Left cardiac atrium (tissue), 4 donors: ENCODE measurements at places on chromosomes 2 and 18. TPM values are rescaled to one million over a fixed set of nuclear protein-coding genes. Genes with fewer than 3 reads are reported as not detected.

DNA sequence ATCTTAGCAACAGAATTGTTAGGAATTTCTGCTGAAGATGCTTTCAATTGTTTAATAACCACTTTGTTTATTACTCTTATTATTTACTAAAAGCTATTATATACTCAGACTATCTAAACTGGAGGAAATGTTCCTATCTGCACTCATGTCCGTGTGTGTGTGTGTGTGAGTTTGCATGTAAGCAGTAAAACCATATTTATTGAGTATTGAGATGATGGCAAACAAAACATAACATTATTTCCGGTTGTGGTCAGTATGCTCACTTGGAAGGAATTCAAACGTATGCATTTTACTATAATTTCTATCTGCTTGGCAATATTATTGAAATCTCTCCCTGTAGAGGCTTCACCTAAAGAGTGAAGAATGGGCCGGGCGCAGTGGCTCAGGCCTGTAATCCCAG is 43.0 kb upstream of the ZNF804A start:
- no peak for DNase-seq

DNA sequence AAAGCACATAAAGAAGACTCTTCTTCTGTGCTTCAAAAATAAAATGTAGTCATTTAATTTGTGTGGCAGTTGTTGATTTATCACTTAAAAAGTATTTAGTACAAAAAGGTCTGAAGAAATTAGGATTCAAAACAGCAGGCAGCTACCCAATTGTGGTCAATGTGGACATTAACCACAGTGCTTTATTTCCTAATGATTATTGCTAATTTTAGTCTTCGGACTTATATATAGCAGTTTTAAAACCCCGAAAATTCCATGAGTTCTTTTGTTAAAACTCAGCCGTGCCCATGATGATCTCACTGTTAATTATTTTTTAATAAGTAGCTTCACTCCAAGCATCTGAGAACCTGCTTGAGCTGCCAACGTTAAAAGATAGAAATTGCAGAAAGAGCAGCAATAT is 594.3 kb downstream of the STK39 start:
- no peak for DNase-seq

DNA sequence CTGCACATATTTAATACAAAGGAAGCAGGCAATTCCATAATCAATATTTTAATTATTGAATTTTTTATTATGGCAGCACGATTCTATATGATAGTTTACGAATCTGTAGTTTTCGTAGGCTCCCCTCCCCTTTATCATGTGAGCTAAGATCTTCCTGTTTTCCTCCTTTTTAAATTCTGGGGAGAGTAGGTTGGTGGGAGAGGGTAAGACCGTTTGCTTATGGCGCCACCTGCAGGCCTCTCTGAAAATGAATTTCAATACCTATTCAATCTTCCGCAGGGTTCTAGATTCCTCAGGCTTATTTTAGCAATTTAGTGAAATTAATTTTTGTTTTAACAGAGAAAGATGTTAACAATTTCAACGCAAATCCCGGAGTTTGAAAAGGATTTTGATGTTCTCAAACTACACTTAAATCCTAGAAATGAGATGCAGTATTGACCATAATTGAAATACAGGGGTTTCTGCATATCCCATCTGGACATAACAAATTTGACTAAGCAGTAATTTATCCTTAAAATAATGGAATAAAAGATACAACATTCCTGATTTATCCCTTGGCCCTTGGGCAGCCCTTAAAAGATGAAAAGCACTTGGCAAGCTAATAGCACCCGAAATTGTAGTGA is 12.8 kb upstream of the GBX2 start:
- peak; percentile 58 for DNase-seq

DNA sequence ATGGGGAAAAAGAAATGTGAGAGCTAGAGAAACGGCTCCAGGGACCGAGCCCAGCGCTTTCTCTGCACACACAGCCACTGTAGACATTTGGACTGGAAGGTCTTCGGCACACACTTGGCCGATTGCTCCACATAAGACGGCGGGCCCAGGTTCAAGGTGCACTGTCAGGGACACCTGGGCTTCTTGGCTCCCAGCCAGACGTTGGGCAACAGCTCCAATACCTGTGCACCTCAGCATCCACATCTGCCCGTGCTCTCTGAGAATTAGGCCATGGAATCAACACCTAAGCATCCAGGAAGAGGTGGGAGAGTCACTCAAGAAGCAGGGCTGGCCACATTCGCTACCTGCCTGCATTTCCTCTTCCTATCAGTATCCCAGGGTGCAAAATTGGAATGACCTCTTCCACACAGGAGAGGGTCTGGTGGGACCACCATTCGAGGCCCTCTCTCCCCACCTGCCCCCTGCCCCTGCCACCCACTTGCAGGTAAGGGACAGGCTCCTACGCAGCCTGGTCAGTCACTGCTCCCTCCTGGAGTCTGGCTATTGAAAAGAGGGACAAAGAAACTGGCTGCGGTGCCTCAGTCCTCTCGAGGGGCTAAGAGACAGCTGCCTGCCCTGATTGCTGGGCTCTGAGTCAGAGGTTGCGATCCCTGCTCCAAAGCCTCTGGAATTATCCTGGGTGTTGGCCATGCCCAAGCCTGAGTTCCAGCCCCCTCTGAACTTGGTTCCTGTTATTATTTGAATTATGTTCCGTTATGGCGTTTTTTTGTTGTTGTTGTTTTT is 40.1 kb upstream of the TAF1B start:
- DNase-seq, result no peak

- no peak for DNase-seq
These were observed 790 bp downstream of the TMEM185B start for GRCh38 chr2:120222186-120223033.

GRCh38 chr2:178482437-178482836 is 2.2 kb downstream of the PLEKHA3 start:
- DNase-seq, result no peak

GRCh38 chr2:213090772-213091171 is 60.6 kb downstream of the IKZF2 start:
- DNase-seq, result no peak

- no peak for DNase-seq
These were observed 59.4 kb downstream of the RNF152 start for GRCh38 chr18:61833387-61833786.

DNA sequence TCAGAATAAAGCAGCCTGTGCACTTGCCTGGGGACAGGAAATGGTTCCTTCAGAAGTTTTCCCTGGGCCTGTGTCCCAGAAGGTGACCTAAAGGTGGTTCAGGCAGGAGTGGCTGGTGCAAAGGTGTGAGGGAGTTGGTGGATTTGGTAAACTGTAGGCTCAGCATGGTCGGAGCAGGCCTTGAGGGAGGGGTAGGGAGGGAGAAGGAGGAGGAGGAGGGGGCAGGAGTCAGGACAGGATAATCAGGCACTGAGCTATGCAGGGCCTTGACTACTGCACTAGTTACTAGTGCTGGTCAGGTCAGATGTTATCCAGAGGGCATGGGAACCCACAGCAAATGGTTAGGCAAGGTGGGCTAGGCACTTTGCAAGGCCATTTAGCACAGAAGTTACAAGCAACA is 21.3 kb downstream of the LYPD6B start:
- DNase-seq, result no peak

DNA sequence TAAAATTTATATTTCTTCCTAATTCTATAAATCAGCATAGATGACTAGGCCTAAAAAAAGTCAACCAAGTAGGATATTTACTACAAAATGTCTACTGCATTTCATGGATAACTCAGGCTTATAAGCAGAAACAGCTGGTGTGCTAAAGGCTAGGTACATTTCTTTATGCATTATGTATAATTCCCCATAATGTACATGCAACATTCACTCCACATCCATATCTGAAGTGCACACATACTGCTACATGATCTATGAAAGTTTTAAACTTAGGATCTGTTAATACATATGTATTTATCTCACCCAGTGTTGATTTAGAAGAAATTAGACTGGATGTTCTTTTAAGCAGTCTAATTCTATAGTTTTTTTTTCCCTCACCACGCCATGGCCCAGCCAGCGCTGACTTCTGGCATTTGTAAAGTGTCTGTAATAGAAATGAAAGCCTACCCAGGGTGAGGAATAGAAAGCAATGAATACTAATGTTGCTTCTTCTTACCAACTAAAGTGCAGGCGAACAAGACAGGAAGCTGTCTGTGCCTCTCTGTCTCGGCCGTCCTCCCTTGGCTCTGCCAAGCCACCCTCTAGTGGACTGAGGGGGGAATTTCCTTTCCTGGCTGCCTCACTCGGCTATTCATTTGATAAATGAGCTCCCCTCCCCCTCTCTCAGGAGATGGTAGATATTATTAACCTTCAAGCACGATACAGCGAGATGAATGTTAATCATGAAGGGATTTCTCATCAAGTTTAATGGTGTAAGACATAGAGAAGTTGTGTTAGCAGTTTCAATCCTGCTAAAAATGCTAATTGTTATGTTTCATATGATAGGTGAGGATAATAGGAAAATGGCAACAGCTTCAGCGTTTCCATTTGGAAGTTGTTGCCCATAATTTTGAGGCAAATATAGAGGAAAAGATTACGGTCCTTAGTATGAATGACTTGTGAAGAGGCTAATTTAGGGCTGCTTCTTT is 384.5 kb downstream of the MTX2 start:
- peak; percentile 52 for DNase-seq

Gene VPS54
- total RNA-seq, result 11.7 TPM

Gene GDF7
- total RNA-seq, result 0.32 TPM

Gene ATF2
- 29.7 TPM for total RNA-seq

Gene ARL4C
- total RNA-seq, result 9.2 TPM

Gene XIRP2
- total RNA-seq, result 44.0 TPM

Gene PROKR1
- total RNA-seq, result not detected

Gene USP34
- 60.4 TPM for total RNA-seq
